ENCODE measurements at places on chromosomes 3 and 15.

DNA sequence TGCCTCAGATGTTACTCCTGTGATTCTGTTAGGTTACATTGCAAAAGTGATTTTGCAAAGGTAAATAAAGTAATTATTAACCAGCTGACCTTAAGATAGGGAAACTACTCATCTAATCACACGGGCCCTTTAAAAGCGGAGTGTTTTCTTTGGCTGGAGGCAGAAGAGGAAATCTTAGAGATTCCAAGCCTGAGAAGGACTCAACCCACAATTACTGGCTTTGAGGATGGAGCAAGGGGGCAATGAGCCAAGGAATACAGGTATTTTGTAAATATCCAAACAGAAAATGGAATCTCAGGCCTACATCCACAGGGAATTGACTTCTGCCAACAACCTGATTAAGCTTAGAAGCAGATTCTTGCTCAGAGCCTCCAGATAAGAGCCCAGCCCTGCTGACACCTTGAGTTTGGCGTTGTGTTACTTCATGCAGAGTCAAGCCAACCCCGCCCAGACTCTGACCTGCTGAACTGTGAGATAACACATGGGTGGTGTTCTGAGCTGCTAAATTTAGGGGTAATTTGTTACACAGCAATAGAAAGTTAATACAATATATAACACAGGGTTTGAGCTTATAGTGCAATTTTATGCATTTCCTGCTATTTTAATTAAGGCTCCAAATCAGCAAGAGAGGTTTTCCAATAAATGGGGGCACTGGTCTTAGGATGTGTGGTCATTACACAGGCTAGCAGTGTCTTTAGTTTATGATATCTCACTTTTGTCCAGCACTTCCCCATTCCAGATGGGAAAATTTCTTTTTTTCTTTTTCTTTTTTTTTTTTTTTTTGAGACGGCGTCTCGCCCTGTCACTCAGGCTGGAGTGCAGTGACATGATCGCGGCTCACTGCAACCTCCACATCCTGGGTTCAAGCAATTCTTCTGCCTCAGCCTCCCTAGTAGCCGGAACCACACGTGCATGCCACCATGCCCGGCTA is 19.5 kb downstream of the NFKBIZ start:
- DNase-seq, result no peak

DNA sequence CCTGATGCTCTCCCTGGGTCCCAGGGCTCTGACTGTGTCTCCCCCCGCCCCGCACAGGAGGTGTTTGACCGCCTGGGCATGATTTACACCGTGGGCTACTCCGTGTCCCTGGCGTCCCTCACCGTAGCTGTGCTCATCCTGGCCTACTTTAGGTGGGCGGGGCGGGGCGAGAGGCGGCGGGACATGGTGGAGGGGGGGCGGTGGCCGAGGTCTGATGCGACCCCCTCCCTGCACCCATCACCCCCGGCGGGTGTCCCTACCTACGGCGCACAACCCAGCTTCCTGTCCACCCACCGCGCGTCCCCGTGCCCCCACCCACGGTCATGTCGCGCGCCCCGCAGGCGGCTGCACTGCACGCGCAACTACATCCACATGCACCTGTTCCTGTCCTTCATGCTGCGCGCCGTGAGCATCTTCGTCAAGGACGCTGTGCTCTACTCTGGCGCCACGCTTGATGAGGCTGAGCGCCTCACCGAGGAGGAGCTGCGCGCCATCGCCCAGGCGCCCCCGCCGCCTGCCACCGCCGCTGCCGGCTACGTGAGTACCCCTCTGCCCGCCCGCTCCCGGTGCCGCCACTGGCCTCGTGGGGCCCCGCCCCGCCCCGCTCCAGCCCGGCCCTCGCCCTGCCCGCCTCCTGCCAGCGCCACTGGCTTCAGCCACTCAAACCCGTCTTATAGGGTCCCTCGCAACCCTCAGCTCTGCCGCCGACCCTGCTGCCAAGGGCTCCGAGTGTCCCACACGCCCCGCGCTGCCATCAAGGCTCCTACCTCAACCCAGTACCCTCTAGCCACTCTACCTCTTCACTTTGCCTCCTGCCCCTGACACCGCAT is 21.0 kb downstream of the PTH1R start:
- no peak for DNase-seq

DNA sequence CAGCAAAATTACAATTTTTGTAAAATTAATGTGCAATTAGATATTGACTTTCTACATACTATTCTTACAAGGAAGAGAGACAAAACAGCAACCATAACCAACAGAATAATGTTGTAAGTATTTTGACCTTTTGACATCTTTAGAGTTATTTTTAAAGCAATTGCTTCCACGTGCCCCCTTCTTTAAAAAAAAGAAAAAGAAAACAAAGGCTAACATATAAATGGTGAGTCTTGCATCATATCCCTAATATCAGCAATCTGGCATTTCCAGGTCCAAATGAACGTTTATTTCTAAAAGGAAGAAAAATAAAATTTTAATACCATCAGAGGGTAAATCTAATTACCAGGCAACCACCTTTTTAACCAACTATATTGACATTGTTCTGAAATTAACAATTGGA is 19.3 kb upstream of the STRIT1 start:
- no peak for DNase-seq

DNA sequence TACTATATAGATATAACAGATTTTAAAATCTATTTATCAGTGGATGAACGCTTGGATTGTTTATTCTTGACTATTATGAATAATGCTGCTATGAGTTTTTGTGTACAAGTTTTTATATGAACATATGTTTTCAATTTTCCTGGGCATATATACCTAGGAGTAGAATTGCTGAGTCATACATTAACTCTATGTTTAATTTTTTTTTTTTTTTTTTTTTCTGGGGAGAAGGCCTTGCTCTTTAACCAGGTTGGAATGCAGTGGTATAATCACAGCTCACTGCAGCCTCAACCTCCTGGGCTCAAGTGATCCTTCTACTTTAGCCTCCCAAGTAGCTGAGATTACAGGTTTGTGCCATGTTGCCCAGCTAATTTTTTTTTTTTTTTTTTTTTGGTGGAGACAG is 9.1 kb downstream of the CIDEC start:
- DNase-seq, result no peak

GRCh38 chr3:128681369-128681829 is 30.8 kb upstream of the RPN1 start:
- DNase-seq, result no peak

Measured in stimulated activated CD4-positive, alpha-beta T cell treated with anti-CD3 and anti-CD28 coated beads, Interleukin-4, amount 100 ng/mL, for 4 hours (primary cell).